ENCODE measurements at places on chromosomes 7 and 10. TPM values are rescaled to one million over a fixed set of nuclear protein-coding genes. Genes with fewer than 3 reads are reported as not detected.

The CDNF gene
- 1.1 TPM for total RNA-seq

The MEOX2 gene
- under 0.01 TPM for total RNA-seq

The FAM170B gene
- total RNA-seq, result not detected

The SYT15 gene
- total RNA-seq, result 0.43 TPM

The SORBS1 gene
- total RNA-seq, result 0.44 TPM

The UNCX gene
- not detected for total RNA-seq

The CLEC5A gene
- not detected for total RNA-seq

The ABCB1 gene
- 2.4 TPM for total RNA-seq

The MOGAT3 gene
- total RNA-seq, result not detected

The RNF133 gene
- 0.43 TPM for total RNA-seq

The FGFBP3 gene
- 0.29 TPM for total RNA-seq

The OPN4 gene
- total RNA-seq, result not detected

The ITGA8 gene
- total RNA-seq, result under 0.01 TPM

The C10orf67 gene
- 0.22 TPM for total RNA-seq

The CCDC146 gene
- 1.0 TPM for total RNA-seq

The TMEM196 gene
- total RNA-seq, result not detected

The MRPL43 gene
- 53.2 TPM for total RNA-seq

The DPY19L1 gene
- 31.1 TPM for total RNA-seq

The KCNH2 gene
- total RNA-seq, result not detected

The HERC4 gene
- total RNA-seq, result 43.8 TPM

The NEUROG3 gene
- total RNA-seq, result not detected

The SSC4D gene
- 0.66 TPM for total RNA-seq

The ZPBP gene
- total RNA-seq, result not detected

The TEX36 gene
- not detected for total RNA-seq

The NRG3 gene
- under 0.01 TPM for total RNA-seq

The TSPAN33 gene
- 0.66 TPM for total RNA-seq

The MMP21 gene
- not detected for total RNA-seq

The SLIT1 gene
- total RNA-seq, result 0.14 TPM

The C7orf57 gene
- under 0.01 TPM for total RNA-seq

The ZNF467 gene
- 0.72 TPM for total RNA-seq

The LRRN3 gene
- total RNA-seq, result 3.7 TPM

The ORAI2 gene
- 79.9 TPM for total RNA-seq

The PCGF6 gene
- total RNA-seq, result 9.8 TPM

The PRPS1L1 gene
- not detected for total RNA-seq

The LGI1 gene
- not detected for total RNA-seq

The LRGUK gene
- total RNA-seq, result under 0.01 TPM

The CHAT gene
- total RNA-seq, result not detected

The SCART1 gene
- total RNA-seq, result 3.1 TPM

The TSC22D4 gene
- 35.5 TPM for total RNA-seq

The SPAM1 gene
- total RNA-seq, result not detected

The FAM25C gene
- not detected for total RNA-seq

The ADRB1 gene
- not detected for total RNA-seq

The AASS gene
- 27.6 TPM for total RNA-seq

The MRPS33 gene
- total RNA-seq, result 29.5 TPM

The ZMYND11 gene
- 65.7 TPM for total RNA-seq

The TUBB8 gene
- total RNA-seq, result not detected

The LIPK gene
- not detected for total RNA-seq

The PTPRN2 gene
- not detected for total RNA-seq

The NUDT13 gene
- total RNA-seq, result 2.0 TPM

The ASZ1 gene
- not detected for total RNA-seq

The VSTM4 gene
- total RNA-seq, result 1.3 TPM

The TDRD1 gene
- total RNA-seq, result not detected

The SRPK2 gene
- 37.5 TPM for total RNA-seq

The DPYSL4 gene
- total RNA-seq, result 5.7 TPM

The DEPP1 gene
- 3.6 TPM for total RNA-seq
